ENCODE measurements at places on chromosomes 3 and 15. TPM values are rescaled to one million over a fixed set of nuclear protein-coding genes. Genes with fewer than 3 reads are reported as not detected.

GRCh38 chr3:22315925-22316324, 564.9 kb upstream of the ZNF385D start:
- no peak for DNase-seq

DNA sequence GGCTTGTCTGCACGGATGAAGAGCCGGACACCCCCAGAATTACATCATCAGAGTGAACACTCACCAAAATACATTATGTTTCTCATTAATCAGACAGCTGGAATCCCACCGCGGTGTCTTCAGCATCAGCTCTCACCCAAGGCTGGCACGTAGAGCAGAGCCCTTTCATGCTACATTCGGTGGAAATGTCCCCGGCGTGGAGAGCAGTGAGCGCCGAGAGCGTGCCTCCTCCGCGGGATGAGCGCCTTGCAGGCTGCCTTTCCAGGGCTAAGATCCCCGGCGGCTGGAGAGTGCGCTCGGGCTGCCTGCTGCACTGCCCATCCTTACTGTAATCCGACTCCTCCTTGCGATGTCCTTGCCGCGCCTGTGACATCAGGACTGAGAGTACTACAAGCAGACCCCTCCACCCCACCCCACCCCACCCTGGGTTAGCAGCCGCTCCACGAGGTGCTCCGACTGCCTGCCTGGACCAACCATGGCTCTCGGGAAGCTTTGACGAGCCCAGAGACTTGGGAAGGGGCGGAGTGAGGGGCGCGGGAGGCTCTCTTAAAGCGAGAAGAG, at the start of gene ZNF385D:
TSS of gene ZNF385D (minus strand) at position 380 of the 561 bp plus-strand sequence. CDS start at position 86, 294 bp downstream.
- peak; percentile 33 for DNase-seq

DNA sequence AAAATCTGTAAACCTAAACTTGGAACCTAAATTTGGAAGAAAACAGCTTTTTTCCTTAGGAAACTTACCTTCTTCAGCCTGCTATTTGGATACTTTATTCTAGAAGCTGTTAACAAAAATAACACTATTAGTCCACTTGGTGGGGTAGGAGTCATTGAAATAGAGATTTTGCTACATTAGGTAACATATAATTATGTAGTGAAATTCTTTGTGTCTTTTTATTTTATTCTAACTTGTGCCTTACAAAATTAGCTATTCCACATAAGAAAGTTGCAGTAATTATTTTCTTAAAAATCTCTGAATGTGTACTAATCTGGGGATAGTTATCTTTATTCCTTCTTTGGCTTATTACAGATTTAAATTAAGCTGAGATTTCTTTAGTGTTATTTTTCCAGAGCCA, 360.4 kb upstream of the ROBO2 start:
- DNase-seq, result no peak

GRCh38 chr3:73508330-73508954, 116.3 kb downstream of the PDZRN3 start:
- DNase-seq, result peak; percentile 81

DNA sequence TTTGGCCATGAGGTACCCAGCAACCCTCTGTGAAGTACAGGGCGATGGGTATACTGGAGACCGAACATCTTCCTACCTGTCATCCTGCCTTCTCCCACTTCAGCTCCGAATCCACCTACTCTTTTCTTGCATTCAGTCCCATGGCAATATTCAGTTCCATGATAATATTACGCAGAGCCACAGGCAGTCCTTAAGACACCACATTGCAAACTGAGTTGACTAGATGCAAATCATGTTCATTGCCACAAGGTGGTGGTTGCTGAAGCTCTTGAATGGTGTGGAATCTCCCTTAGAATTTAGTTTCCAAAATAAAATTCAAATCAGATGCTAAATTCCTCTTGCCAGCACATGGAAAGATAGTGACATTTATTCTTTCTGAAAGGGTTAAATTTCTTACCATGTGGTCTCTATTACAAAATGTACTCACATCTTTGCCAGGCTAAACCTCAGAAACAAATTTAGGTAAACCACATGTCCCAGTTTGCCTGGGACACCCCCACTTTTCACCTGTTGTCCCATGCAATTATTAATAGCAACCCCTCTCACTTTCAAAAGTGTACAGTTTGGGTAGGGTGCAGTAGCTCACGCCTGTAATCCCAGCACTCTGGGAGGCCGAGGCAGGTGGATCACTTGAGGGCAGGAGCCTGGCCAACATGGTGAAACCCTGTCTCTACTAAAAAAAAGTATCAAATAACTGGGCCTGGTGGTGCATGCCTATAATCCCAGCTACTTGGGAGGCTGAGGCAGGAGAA, 1.7 kb upstream of the NME9 start:
- peak; percentile 35 for DNase-seq

GRCh38 chr3:195738274-195739044, 17.7 kb downstream of the MUC20 start:
- no peak for DNase-seq

- no peak for DNase-seq
Measured at GRCh38 chr15:73796331-73796831, 43.2 kb upstream of the INSYN1 start.

- no peak for DNase-seq
Measured at GRCh38 chr3:111676211-111677006, 81.3 kb upstream of the ZBED2 start.

DNA sequence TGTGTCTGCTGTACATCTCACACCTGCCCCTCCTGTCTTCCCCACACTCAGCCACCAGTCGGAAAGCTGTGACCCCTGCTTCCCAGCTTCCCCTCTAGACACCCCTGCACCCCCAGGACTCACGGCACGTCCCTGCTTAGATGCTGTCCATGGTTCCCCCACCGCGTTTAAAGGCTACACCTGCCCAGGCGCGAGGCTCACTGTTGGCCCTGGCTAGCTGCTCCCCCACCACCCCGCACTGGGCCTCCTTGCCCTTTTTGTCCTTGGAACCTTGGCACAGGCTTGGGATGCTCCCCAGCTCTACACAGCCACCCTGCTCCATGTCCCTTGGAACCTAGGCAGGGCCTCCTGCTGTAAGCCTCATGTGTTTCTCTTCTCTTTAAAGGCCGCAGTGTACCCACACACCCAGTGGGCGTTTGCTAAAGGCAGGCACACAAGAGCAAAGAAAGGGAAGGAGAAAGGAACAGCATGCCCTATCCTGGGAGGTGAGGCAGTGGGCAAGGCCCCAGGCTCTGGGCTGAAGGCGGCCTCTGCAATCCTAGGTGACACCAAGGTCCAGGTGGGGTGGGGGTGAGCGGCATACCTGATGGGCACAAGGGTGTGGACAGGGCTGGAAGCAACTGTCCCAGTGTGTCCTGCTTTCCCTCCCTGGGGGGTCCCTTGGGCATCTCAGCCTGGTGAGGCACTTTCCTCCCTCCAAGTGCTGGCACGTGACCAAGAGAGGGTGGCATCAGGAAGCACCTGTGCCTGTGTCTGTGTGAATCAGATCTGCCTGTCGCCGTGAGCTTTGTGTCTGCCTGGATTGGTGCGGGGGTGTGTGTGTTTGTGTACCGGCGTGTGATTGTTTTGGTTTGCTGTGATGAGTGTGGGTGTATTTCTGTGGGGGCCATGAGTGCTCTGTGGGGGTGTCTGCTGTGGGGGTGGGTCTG, 54.4 kb downstream of the TPRA1 start:
- DNase-seq, result no peak

DNA sequence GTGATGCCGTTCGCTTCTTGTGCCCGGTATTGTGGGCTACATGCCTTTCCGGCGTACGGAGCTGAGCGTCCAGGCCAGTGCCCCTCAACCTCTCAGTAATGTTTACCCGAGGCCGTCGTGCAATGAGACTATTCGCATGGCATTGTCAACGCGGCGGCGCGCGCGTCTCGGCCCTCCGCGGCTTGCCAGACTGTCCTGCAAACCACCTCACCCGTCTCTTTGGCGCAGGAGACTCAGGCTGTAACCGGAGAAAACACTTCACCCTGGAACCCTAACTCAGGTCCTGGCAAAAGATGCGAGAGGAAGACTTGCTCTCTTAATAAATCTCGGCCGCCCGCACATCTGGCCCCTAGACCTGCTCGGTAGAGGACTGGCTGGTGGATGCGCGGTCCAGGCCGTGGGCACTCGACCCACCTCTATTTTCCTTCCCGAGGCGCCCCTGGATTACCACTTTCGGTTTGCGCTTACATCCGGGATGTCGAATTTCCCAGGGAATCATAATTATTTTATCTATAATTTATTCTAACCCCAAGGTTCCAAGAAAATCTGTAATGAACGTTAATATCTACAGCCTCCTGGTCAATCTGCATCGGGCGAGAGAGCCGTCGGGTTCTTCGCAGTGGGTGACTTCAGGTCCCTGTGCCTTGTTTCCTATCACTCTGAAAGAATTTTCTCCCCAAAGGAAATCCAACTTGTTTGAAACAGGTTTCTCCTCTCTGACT, 71.8 kb upstream of the POLG start:
- no peak for DNase-seq

GRCh38 chr3:185657691-185658503, 71.8 kb downstream of the SENP2 start:
- no peak for DNase-seq

- DNase-seq, result no peak
Measured at GRCh38 chr3:48408823-48409281, 21.0 kb downstream of the PLXNB1 start.

DNA sequence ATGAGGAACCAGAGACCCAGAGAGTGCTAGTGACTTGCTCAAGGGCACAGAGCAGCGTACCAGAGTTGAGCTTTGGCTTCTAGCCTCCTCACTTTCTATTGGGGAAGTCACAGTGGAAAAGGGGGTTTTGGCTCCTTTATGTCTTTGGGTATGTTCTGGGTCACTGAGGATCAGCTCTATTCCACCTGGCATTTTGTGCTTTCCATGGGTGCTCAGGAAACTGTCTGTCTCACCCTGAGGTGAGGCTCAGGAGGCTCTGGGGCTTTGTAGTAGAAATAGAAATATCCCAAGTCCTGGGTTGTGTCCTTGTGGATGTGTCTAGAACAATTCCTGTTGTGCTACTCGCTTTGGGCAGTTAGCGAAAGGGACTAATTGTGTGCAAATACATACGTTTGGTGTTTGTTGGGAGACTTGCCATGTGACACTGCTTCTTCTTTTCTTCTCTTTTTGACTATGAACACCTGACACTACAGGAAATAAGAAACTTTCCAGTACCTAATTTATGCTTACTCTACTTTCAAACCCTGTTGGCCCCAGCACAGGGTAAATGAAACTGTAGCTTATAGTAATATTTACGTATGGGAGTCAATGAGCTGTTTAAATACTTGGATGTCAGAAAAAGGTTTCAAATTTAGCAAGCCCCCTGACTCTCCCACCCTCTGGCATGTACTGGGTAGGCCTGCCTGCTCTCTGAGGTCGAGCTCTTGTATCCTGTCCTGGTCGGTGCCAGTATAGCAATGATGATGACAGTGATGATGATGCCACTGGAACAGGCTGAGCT, 35.6 kb downstream of the SMAD3 start:
- no peak for DNase-seq

DNA sequence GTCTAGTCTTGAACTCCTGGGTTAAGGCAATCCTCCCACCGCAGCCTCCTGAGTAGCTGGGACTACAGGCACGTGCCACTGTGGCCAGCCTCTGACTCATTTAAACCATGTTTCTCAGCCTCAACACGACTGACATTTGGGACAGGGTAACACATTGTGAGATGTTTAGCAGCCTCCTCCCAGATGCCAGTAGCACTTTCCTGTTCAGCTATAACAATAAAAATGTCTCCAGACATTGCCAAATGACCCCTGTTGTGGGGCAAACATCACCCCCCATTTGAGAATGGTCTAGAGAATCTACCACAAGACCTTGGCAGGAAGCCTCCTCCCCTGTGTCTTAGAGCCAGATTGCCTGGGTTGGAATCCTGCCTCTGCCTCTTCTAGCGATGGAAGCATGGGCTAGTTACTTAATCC, 8.4 kb downstream of the TMEM40 start:
- DNase-seq, result peak; percentile 64

GRCh38 chr3:190130037-190130436, 9.3 kb upstream of the P3H2 start:
- no peak for DNase-seq

DNA sequence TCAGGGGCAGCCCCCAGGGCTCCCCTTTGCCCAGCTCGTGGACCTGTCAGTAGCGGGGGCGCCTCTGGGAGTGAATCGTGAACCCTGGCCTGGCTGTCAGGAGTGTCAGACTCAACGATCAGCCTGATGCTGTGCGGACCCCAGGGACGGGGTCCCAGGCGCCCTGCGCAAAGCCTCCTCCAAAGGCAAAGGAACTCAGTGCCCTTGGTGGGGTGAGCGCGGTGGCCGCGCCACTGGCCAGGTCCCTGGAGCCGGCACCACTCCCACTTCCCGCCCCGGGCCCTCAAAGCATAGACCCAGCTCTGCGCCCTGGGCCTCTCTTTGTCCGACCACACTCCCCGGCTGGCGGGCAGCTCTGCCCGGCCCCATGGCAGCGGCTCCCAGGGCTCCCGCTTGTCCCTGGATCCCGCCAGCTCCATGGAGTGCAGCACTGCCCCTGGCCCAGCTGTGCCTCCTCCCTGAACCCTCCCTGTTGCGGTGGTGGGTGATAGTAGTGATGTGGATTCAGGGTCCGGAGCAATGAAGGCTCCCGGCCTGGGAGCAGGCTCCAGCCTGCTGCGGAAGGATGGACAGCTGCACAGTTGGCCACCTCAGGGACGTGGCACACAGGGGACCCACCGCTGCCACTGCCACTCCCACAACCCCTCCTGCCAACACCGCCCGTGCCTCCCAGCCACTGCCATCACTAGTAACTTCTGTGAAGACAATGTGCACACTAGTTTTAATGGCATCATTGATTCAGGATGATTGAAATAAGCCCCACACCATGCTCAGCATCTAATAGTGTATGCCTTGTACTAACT, 263.8 kb downstream of the ZBBX start:
- DNase-seq, result no peak

DNA sequence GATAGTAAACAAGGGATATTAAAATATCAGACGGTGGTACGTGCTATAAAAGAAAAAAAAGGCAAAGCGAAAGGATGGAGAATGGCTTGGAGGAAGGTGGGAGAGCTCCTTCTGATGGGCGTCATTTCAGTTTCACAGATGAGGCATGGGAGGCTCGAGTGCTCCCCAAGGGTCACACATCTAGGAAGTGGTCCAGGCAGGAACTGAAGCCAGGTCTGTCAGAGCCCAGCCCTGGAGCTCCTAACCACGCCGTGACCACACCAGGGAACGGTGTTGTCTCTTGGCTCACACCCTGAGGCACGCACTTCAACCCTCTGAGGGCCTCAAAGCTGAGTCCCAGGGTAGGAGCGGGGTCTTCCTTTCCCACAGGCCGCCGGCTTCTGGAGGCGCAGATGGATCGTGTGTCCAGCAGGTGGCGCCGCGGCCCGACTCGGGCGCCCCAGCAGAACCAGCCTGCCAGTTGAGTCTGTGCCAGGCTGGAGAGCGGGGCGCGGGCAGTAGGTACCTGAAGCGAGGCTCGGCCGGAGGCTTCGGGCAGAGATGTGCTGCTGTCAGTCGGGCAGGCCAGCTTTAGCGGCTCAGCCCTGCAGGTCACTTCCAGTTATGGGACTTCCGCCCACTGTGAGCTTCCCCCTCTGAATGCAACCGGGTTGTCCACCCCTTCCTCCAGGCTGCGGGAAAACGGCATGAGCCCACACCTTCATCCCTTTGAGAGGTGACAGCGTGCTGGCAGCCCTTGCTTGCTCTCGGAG, 68.1 kb downstream of the SLC6A1 start:
- DNase-seq, result peak; percentile 50

GRCh38 chr3:152047465-152047864, 174.0 kb downstream of the SUCNR1 start:
- peak; percentile 68 for DNase-seq

- peak; percentile 71 for DNase-seq
Measured at GRCh38 chr3:158696618-158697017, 24.2 kb upstream of the LXN start.

The FAM107A gene
- not detected for polyA plus RNA-seq

The SENP7 gene
- polyA plus RNA-seq, result 5.5 TPM

The USP50 gene
- polyA plus RNA-seq, result not detected

The GCHFR gene
- polyA plus RNA-seq, result 6.8 TPM

The ACVR2B gene
- polyA plus RNA-seq, result 0.60 TPM

The CPN2 gene
- 0.07 TPM for polyA plus RNA-seq

The PRSS50 gene
- polyA plus RNA-seq, result not detected

The MCTP2 gene
- polyA plus RNA-seq, result 6.6 TPM

The ISLR2 gene
- polyA plus RNA-seq, result not detected

The GOLGA8H gene
- not detected for polyA plus RNA-seq

Measured in IMR-90 (cell line).